Ureter (tissue), 1 donor: ENCODE measurements at places on chromosomes 4 and X. TPM values are rescaled to one million over a fixed set of nuclear protein-coding genes. Genes with fewer than 3 reads are reported as not detected.

The ANK2 gene
- total RNA-seq = 31.4 TPM

- DNase-seq = peak; percentile 61
These were observed 65.3 kb upstream of the MYOZ2 start for GRCh38 chr4:119070301-119070700.

DNA sequence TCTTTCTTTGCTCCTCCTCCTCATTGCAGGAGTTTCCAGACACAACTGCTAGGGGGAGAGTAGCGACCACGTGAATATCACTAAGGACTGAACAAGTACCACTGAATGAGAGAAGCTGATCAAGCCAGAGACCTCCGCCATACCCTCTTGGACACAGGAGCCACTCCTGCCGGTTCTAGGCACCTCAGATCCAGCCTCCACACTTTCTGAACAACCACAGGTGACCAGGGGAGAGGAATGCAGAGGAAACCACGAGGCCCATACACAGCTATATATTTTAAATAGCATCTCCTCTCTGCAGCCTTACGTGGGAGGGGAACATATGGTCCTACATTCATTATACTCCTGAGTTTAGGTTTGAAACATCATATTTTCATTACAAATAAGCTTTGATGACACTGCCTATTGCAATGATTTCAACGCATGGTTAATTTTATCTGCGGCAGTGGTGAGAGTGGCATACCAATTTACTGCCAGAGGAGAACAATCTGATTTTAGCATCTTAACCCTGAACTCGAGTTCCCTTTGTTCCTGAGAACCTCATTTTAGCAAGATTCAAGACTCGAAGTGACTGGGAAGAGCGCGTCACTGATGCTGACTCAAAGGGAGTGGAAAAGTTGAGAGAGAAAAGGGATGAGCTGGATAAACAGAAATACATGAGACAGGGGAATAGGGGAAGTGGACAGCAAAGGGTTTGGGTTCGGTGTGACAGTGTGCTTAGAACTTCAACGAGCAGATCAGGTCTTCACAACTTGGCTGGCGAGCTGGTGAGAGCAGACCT, 231.7 kb upstream of the PPARGC1A start:
- no peak for DNase-seq

GRCh38 chrX:2398064-2398656, 102.6 kb downstream of the DHRSX start:
- DNase-seq = no peak

DNA sequence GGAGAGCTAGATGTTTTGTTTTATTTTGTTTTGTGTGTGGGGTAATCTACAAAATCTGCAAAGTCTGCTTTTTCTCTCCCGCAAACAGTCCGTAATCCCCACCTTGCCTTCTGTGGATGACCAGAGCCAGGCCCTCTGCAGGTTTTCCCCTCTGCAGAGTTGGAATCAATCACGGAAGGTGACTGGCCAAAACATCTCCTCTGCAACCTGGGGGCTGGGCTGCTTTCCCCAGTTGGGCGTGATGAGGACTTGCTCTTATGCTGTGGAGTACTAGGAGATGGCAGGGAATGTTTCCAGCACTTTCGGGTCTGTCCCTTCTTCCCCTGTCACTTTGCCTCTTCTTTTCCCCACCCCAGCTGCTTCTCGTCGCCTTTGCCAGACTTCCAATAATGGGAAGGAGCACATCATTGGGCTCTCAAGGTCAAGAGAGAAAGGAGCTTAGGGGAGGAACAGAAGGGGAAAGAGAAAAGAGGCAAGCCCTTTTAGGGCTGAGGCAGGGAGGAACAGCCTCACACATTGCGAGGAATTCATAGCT, 1.1 kb downstream of the TMEM35A start:
- no peak for DNase-seq

DNA sequence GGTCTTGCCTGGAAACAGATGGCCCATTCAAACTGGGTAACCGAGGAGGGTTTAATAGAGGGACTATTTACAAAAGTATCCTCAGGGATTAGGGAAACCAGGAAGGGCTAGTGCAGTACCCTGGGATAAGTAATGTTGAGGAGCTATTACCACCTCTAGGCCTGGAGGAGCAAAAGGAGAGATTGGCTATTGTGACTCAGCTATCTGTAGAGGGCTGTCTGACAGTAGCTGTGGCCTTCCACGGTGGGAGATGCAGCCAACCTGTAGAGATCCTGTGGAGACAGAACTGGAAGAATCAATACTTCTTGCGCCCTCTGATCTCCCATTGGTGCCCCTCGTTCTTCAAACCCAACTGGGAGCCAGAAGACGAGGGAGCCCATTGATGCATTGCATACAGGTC, 34.1 kb upstream of the RPS6KA3 start:
- DNase-seq = no peak

The RAPGEF2 gene
- 56.4 TPM for total RNA-seq

The FDCSP gene
- total RNA-seq = not detected
